MCF 10A (cell line): ENCODE measurements at places on chromosomes 13 and 19.

DNA sequence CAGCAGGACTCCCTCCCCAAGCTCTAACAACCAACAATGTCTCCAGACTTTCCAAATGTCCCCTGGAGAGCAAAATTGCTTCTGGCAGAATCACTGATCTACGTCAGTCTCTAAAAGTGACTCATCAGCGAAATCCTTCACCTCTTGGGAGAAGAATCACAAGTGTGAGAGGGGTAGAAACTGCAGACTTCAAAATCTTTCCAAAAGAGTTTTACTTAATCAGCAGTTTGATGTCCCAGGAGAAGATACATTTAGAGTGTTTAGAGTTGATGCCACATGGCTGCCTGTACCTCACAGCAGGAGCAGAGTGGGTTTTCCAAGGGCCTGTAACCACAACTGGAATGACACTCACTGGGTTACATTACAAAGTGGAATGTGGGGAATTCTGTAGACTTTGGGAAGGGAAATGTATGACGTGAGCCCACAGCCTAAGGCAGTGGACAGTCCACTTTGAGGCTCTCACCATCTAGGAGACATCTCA lies 6.2 kb upstream of the CEACAM5 start:
- peak; percentile 28 for DNase-seq

GRCh38 chr13:101941095-101941783 lies 460.6 kb downstream of the FGF14 start:
- peak; percentile 31 for DNase-seq

DNA sequence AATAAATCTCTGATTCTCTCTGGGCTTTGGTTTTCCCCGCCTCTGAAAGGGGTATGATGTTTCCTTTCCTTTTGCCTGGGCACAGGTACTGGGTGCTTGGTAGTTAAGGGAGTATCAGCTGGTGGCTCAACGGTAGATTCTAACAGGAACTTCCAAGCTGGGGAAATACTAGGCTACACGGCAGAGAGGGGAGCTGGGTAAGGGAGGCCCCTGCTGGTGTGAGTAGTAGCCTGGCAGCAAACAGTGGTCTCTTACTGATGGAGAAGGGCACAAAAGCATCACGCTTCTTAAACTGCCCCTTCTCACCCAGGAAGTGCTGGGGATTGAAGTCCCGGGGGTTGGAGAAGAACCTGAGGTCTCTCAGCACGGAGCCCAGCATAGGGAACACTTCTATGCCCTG lies 26.9 kb upstream of the CYP2A7 start:
- no peak for DNase-seq

GRCh38 chr13:24039621-24040475 lies 120.7 kb upstream of the SPATA13 start:
- DNase-seq: no peak

- peak; percentile 94 for DNase-seq
Measured at GRCh38 chr19:49546825-49547565, 19.2 kb downstream of the RCN3 start.

DNA sequence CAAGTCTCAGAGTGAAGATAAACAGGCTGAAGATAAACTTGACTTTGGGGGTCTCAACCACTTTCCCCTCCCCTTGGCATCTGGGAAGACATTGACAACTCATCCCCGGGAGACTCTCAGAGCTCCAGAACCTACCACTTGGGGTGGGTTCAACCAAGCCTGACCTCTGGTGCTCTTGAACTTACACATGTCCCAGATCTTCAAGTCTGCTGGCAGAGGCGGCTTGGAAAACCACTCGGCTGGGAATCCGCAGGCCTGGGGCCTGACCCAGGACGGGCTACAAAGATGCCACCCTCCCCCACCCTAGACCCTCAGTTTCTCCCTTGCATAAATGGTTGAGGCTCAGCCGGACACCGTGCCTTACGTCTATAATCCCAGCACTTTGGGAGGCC lies 512 bp downstream of the LRRC8E start:
- no peak for DNase-seq

GRCh38 chr13:65339241-65339640 lies 1890.9 kb downstream of the PCDH9 start:
- DNase-seq: no peak

- no peak for DNase-seq
Measured at GRCh38 chr13:110882972-110883371, 31.9 kb downstream of the ANKRD10 start.

- DNase-seq: no peak
Measured at GRCh38 chr19:29831686-29832085, 19.9 kb downstream of the CCNE1 start.

DNA sequence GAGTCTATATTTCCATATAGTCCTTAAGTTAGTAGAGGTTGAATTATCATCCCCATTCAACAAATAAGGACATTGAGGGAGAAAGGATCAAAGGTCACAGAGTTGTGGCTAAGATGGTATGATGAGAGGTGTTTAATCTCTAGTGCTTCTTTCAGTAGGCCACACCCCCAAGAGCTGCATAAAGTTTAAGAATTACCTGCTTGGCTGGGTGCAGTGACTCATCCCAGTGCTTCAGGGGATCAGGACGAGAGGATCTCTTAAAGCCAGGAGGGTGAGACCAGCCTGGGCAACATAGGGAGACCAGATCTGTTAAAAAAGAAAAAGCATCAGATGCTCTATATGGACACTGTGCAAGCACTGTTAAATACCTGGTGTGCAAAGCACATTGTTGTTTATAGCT lies 560.0 kb upstream of the KLHL1 start:
- peak; percentile 20 for DNase-seq

- no peak for DNase-seq
Measured at GRCh38 chr13:64704121-64704649, 2526.0 kb downstream of the PCDH9 start.

DNA sequence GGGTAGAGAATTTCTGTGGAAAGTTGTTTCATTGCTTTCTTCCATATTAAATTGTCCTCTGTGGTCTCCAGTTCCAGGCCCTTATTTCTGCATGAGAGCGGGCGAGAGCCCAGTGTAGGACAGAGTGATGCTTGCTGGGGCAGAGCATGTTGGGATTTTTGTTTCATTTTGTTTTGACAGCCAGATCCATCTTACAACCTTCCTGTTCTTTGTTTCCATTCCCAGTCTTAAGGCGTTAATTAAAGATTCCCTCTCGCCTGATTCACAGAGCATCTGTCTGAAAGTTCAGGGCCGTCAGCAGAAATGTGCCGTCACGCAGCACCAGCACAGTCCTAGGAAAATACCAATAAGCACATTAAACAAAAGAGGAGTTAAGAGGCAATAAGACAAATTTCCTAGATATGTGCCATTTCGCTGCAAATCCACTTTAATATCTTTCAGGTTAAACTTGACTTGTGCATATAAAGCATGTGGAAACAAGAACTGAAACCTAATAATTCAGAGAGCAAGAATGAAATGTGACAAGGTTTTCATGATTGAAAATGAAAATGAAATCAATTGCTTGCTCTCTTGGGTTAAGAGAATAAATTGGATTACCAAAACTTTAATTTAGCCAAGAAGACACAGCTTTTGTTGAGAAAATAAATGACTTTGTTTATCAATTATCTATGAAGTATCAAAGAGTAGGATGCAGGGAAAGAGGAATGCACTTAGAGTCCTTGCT lies 210.7 kb upstream of the SLC10A2 start:
- no peak for DNase-seq

GRCh38 chr19:23527797-23528196 lies 132.5 kb upstream of the ZNF91 start:
- no peak for DNase-seq

DNA sequence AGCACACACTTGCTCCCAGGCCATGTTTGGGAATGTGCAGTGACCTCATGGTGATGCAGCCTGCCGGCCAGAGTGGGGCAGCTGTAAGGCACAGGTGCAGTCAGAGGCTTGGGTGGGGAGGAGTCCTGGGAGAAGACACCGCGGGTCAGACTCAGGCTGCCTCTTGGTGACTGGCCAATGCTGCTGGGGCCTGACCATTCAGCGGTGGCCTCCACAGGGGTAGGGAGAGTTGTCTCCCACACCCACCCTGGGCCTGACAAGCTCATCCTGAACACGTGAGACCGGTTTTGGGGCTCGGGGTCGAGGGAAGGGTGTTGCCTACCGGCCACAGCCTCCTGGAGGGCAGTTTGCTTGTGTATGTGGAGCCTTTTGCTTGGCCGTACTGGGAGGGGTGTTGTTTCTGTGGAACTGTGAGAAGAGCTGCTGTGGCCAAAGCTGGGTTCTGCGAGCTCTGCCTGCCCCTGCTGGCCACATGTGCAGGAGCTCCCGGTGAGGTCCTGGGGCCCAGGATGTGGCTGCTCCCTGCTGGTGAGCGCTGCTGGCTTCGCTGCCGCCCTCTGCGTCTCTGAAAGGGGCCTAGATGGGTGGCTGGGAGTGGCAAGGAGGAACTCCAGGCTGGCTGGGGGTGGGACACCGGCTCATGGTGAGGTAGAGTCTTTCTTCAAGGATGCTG lies 22.1 kb downstream of the UPF1 start:
- no peak for DNase-seq

GRCh38 chr19:7781157-7781556 lies 18.1 kb downstream of the CLEC4M start:
- DNase-seq: peak; percentile 6

GRCh38 chr19:11205939-11206570 lies 8.7 kb upstream of the KANK2 start:
- DNase-seq: no peak

- DNase-seq: no peak
Measured at GRCh38 chr13:30031488-30031887, 181.1 kb upstream of the UBL3 start.

DNA sequence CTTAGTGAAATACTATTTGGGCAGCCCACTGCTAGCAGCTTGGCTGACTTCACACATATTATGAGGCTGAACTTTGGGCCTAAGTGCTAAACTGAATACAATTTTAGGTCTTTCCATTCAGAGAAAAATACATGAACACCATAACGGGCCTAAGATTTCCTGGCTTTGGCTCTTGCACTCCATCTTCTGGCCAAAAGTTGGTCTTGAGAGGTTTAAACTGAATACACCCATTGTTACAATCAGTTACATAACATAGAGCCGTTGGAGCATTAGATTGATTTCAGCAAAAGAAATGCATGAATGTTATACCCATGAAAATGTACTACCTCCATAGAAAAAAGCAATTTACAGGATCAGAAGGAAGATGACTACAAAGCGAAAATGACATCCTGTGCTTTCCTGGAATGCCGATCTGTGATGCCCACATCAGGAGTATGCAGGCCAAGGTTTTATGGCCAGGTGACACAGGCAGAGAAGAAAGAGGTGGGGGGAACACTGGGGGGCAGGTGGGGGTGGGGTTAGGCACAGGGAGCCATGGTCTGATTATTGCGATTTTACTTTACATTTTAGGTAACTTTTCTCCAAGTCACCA lies 11.1 kb upstream of the SHISA2 start:
- peak; percentile 71 for DNase-seq

DNA sequence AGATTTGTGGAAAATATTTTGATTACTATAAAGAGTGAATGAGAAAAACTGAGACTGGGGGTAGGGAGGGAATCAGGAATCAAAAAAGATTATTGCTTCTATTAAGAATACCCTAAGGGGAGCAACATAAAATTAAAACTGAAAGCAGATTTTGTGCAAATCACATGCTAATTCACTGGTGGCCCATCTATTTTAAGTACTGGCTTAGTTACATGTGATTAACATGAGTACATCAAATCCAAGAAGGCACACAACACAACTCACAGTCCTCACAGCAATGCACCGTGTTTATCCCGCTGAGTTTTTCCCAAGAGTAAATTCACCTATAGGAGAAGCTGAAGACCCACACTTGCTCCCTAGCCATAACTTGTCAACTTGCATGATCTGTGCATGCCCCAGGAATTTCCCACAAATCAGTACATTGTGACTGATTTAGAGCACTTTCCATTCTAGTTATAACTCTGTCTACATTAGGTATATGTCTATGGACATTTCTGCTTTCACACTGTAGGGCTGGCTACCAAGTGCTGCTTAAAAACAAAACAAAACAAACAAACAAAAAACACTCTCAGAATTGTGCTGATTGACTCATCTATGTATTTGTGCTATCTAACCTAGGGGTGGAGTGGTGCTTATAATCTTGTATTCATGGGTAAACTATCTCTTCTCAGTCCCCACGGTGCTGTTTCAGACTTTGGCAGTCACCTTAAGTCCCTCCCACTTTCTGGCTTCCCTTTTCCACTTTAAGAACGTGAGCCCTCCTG lies 24.3 kb downstream of the AMER2 start:
- no peak for DNase-seq

GRCh38 chr19:18231775-18232174 lies 5.5 kb upstream of the PDE4C start:
- no peak for DNase-seq

DNA sequence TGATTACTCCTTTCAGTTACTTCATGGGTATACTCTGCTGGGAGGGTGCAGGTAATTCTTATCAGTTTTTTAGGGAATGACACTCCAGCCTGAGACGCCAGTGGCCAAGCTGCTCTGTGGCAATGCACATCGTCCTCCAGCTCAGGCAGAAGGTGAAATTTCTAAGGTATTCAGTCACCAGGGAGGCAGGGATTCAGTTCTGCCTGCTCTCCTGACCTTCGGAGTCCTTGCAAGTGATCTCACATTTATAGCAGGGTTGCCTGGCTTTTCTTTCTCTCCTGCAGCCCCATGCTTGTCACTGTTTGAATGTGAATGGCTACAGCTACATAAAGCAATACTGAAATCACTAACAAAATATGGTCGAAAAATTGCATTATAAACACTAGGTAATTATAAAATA lies 1447.5 kb downstream of the EFNB2 start:
- DNase-seq: no peak

DNA sequence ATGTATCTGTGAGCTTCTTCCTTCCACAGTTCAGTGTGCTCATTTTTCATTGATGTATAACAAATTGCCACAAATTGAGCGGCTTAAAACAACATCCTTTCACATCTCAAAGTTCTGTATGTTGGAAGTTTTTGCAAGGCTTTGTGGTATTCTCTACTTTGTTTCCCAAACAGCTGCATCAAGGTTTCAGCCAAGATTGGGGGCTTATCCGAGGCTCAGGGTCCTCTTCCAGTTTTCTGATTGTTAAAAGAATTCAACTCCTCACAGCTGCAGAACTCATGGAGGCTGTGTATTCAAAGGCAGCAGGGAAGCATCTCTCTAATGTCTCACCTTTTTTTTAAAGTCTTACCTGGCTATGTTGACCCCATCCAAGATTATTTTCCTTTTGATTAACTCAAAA lies 1369.8 kb downstream of the PCDH9 start:
- DNase-seq: no peak

GRCh38 chr19:29872224-29872731 lies 60.5 kb downstream of the CCNE1 start:
- DNase-seq: no peak

- DNase-seq: peak; percentile 93
Measured at GRCh38 chr13:45055902-45056648, 64.2 kb upstream of the GTF2F2 start.

- DNase-seq: no peak
Measured at GRCh38 chr13:97027162-97027554, 32.9 kb upstream of the OXGR1 start.
